ENCODE measurements at places on chromosomes 12 and 14.

GRCh38 chr12:89889062-89889461 lies 180.4 kb upstream of the ATP2B1 start:
- no peak for DNase-seq

GRCh38 chr12:5587711-5588121 lies 155.8 kb downstream of the NTF3 start:
- DNase-seq, result no peak

DNA sequence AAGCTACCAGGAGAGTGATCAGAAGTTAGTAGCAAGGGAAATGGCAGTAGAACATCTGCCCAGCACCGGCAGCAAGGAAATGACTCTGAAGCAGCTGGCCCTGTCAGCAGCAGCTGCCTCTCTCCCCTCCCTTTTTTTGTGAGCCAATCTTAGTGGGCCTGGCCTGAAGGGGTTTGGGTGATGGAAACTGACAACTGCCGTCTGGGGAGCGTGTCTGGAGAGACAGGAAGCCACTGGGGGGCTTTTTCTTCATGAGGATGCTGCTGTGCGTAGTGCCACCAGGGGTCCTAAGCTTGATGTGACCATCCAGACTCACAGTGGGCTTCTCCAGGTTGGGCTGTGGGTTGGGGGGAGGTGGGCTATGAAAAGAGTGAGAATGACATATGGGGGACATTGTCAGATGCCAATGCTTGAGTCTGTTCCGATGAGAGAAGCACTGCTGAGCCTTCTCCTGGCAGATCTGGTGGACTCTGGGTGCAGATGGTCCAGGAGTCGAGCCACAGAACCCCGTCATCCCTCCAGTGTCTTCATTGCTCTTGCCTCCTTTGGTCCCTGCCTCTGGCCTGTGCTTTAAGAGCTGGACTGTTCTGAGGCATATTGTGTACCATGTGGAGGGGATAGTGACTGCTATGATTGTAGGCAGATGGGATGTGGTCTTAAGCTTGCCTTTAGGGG lies 87.6 kb upstream of the HIF1A start:
- DNase-seq, result no peak

- DNase-seq, result no peak
Observed at GRCh38 chr14:23899788-23900187, 53.8 kb upstream of the DHRS4 start.

GRCh38 chr14:79475887-79476532 lies 735.3 kb downstream of the DIO2 start:
- no peak for DNase-seq

- no peak for DNase-seq
Observed at GRCh38 chr12:66596199-66596598, 82.7 kb downstream of the GRIP1 start.

DNA sequence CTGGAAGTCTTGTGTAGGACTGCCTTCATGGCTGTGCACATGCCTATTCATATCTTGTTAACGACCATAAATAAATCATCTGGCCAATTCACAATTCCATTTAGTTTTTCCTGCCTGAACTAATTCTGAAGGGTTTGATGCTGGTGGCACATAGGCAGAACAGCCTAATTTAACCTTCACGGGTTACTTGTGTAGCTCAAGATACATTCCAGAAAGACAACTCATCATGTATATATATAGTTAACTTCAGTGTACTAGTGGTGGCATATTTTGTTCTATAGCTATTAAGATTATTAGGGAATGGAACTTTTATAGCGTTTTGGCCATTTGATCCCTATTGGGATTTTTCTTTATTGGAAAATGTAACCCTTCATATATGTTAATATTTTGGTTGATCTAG lies 31.4 kb downstream of the CFAP54 start:
- DNase-seq, result no peak

- DNase-seq, result no peak
Observed at GRCh38 chr14:105397350-105397931, 897 bp upstream of the TEX22 start.

DNA sequence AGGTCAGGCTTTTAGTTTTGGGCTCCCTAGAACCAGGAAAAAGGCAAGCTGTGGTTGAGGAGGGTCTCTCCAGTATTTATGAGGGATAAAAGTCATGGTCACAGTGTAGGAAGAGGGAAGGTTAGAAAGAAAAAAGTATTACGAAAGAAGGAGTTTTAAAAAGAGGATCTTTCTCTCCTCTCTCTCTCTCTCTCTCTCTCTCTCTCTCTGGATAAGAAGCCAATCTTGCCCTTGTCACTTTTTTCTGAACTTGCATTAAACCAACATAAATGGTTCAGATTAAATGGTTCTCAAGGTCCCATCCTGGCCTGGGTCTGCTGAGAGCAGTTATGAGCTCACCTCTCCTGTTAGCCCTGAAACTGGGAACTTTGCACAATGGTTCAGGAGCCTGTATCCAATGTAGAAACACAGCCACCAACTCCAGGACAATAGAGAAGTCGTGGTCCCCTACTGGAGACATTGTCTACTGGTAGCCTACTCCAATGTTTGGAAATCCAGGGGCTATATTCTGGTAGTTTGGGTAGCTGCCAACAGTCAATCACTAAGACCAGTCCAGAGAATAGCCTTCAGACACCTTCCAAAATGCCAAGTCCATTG lies 131.9 kb downstream of the DAD1 start:
- no peak for DNase-seq
